ENCODE measurements at places on chromosomes 6 and 20.

DNA sequence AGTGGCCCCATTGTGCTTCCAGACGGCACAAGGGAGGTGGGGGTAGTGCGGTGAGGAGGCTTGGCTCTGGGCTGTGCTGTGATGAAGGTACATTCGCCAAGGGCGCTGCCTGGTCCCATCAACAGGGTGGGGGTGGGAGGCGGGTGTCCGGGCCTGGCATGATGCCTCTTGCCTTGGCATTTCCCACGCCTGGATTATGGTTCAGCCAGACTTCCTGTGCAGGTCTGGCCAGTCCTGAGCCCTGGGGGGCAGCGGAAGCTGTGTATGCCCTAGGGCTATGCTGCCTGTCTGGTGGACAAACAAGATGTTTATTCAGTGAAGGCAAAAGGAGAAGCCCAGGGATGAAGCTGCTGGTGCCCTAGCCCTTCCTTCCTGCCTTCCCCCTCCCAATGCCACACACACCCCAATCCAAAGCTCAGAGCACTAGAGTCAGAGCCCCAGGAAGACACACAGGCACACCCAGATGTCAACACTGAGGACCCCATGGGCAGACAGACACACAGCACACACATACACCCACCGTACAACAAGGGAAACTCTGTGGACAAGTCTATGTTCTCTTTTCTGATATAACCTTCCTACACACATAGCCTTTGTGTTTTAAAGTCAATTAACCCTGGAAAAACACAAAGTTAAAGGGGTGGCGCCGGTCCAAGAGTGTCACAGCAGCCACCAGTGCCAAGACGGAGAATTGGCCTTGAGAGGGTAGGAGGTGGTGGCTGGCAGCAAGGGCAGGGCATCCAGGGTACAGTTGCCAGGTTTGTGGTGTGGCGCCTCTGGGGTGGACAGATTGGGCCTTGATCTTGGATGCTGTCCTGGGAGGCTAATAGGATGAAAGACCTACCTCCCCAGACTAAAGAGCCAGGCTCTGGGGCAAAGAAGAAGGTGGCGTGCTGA, 54.7 kb upstream of the SAYSD1 start:
- DNase-seq: no peak

DNA sequence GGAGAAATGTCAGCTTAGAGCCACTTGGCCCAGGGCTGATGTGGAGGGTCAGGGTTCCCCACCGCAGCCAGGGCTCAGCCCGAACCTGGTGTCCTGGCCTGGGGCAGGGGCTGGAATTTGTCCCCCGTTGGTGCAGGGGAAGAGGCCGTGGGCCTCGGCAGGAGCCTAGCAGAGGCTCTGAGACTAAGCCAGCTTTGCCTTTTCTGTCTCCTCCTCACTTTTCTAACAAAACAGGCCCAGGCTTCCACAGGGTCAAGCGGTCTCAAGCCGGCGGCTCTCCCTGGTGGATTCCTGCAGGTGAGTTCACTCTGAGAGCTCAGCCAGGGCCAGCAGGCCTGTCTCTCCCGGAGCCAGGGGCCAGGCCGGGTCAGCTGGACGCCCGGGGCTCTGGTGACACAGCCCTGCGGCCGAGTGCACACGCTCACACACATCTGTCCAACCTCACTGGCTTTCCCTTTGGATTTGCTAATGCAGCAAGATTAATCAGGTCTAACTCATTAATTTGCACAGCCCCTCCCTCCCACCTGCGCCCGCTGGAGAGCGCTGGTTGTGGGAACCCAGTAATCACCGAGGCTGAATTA, 2.9 kb upstream of the CHRNA4 start:
- DNase-seq: no peak

DNA sequence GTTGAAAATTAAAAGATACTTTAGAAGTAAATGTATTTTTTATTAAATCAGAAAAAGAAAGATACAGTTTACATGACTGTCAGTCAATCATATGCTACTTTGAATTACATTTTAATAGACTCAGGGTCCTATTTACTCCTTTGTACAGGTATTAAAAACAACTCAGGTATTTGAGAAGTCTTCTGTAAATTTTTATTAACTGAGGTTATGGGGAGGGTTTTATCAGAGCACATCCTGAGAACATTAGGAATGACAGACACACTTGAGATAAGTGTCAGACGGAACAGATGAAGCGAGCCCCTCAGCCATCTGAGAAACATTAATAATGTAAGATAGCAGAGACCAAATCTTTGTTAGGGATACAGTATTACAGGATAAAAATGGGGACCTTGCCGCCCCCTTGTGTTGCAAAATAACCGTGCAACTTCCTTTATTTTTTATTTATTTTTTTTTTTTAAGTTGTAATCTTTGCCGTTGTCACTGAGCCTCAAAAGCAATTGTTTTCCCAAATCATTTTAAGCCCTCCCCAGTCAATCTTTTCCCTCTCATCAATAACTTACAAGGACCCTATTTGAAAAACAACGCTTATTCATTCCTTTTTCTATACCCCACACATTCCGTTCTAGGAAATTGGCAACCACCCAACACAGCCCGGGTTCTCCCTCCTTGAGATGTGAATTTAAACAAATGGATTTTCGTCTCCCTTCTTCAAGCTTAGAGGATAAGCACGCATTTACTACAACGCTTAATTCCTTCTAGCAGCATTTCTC, 126.7 kb downstream of the BCAS1 start:
- DNase-seq: peak; percentile 45

DNA sequence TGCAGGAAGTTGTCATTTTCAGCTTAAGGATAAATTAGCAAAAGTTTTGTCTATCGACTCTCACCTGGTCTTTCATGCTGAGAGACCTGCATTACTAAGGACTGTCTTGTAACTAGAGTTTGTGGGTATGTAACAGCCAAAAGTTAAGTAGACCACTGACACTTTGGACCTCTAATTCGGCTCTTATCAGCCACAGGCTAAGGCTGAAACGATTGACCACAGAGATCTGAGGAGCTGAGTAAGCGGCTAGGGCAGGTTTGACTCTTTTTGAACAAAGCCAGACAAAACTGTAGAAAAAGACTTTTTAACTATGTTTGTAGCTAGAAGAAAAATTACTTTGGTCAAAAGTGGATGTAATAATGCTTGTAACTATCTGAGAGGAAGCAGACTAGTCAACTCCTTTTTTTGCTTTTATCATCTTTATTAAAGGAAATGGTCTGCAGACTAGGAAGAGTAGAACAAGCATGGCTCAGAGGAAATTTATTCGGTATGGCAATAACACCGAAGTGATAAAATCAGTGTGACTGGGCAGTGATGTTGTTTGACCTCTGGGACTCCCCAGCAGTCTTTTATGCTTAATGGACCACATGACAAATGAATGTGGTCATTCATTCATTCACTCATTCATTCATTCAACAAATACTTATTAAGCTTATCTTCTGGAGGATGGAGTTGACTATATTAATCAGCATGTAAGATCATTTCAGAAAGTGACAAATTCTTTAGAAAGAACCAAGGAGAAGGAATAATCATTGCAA, 725.0 kb upstream of the HS3ST5 start:
- DNase-seq: no peak

DNA sequence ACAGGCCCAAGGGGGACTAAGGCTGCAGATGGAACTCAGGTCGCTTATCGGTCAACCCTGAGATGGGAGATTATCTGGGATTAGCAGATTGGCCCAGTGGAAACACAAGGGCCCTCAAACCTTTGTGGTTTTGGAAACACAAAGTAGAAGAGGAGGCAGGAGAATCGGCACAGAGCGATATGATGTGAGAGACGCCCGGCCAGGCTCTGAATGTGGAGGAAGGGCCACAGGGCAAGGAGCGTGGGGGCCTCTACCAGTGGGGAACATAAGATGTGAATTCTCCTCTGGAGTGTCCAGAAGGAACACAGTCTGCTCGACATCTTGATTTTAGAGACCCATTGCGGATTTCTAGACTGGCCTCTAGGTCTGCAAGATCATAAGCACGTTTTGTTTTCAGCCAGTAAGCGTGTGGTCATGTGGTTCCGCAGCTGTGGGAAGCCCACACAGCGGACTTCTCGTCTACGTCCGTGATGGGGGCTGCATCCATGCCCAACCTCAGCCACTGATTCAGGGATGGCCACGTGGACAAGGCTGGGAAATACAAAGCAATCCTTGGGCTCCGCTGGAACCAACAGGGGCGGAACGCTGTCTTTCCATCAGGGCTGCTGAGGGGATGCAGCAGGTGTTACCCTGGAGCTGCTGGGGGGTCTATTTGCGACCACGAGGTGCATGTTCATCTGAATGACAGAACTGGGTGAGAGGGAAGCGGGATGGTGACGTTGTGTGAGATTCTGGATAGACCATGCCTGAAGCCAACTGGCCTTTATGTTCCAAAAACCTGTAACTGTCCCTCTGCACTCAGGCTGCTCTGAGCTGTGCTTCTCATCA, 127.6 kb upstream of the PMEPA1 start:
- DNase-seq: no peak

- DNase-seq: no peak
These were observed 980.6 kb upstream of the EYS start for GRCh38 chr6:66687611-66688140.

DNA sequence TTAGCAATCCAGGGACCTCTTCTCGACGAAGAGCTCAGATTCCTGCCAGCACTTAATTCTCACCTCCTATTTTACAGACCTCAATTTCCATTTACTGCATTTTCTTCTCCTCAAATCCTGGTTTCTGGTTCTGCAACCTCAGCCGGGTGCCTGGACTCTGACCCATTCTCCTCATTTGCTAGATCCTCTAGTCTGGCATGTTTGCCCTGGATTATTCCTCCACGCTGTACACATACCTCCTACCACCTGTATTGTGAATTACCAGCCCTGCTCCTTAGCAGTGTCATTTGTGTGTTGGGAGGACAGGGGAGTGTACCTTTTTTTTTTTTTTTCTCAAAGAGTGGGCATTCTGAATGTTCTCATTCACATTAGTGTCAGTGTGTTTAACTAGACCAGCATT, 204.4 kb downstream of the ZMYND8 start:
- DNase-seq: no peak

DNA sequence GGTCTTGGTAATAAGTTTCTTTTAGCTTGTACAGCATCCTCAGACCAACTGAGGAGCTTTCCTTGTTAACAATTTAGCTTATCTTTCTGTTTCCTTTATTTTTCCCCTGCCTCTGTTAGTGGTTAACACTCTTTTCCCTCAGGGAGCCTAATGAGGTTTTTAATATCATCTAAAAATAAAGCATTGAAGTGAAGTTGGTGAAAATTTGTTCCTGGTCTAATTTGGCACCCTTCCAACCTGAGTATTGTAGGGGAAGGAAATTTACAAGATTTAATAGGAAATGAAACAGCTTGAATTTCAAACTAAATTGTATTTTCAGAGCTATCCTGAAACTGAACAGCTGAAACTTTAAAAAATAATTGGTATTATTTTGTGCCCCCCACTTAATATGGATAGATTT, 28.1 kb upstream of the VAPB start:
- no peak for DNase-seq

- DNase-seq: no peak
These were observed 1081.6 kb upstream of the EYS start for GRCh38 chr6:66788579-66788978.

DNA sequence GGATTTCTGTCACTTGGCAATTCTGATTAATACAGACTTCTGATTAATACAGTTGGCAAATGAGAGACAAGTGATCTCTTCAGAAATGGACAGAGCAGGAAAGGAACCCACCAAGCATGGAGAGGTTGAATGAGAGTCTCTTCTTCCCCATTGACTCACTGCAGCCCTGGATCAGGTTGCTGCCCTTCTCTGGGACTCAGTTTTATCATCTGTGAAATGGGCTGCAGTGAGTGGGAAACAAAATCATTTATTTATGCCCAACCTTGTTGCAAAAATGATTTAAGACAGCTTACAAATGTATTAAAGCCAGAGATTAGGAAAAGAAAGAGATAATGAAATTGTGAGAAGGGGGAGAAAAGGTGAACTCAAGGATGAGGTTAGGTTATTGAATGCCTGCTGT, 20.8 kb upstream of the RSPO4 start:
- no peak for DNase-seq

GRCh38 chr6:72863131-72863530, 241.3 kb downstream of the KCNQ5 start:
- DNase-seq: no peak

- peak; percentile 10 for DNase-seq
These were observed 161.4 kb downstream of the DNAH8 start for GRCh38 chr6:38876475-38876874.

DNA sequence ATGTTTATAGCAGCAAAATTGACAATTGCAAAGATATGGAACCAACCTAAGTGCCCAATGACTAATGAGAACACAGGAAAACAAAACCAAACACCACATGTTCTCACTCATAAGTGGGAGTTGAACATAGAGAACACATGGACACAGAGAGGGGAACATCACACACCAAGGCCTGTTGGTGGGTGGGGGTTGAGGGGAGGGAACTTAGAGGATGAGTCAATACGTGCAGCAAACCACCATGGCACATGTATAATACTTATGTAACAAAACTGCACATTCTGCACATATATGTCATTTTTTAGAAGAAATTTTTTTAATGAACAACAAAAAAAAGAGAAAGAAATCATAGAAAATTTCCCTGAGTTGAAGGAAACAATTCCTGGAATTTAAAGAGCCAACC, 3.9 kb downstream of the EPM2A start:
- no peak for DNase-seq

GRCh38 chr6:168427184-168427583, 13.8 kb upstream of the SMOC2 start:
- DNase-seq: no peak

GRCh38 chr20:8474027-8474668, 342.1 kb downstream of the PLCB1 start:
- DNase-seq: no peak

DNA sequence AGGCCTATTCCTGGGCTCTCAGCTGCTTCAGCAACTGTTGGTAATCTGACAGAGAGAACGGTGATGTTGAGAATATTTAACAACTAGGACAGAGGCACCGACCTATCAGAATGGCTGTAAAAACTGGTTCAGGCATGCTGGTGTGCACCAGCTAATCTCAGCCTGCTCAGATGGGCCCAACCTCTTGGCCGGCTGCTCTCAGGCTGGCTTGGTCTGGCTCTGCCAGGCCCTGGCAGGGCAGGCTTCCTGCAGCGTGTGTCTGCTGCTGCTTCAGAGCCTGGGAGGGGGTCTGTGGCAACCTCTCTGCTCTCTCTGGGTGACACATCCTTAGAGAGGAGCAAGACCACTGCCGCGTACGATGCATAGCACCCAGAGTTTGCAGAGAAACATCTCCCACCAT, 4.8 kb downstream of the SLC2A12 start:
- DNase-seq: no peak

- no peak for DNase-seq
These were observed 67.1 kb upstream of the ZNFX1 start for GRCh38 chr20:49344975-49345374.

DNA sequence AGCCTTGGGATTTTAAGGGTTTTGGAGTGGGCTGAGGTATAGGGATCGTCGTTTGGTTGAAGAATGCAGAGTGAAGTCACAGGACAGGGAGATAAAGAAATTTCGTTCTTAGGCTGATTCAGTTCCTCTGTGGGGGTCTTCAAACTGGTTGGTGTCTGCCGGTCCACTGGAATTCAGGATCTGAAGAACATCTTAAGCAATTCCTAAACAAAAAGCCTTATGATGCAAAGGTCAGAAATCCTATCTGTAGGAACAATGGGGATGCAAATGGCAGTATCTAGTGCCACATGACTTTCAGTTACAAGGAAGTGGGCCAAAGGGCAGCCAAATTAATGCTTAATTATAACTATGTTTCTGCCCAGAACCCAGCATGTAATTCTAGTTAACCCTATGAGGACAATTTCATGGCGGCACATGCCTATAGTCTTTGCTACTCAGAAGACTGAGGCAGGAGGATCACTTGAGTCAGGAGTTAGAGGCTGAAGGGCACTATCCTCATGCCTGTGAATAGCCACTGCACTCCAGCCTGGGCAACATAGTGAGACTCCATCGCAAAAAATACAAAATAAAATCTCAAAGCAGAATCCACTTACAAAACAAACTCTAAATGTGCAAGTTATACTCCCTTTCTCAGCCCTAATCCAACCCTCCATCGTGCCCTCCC, 4.6 kb upstream of the SLC2A10 start:
- no peak for DNase-seq

Measured in GM10248 (cell line).